ENCODE measurements at places on chromosomes 13 and 19.

- DNase-seq: no peak
Measured at GRCh38 chr19:37928527-37929286, 21.7 kb downstream of the SIPA1L3 start.

GRCh38 chr19:10911579-10912363 is 16.7 kb downstream of the YIPF2 start:
- no peak for DNase-seq

- no peak for DNase-seq
Measured at GRCh38 chr19:10262771-10263170, 8.1 kb upstream of the ICAM1 start.

DNA sequence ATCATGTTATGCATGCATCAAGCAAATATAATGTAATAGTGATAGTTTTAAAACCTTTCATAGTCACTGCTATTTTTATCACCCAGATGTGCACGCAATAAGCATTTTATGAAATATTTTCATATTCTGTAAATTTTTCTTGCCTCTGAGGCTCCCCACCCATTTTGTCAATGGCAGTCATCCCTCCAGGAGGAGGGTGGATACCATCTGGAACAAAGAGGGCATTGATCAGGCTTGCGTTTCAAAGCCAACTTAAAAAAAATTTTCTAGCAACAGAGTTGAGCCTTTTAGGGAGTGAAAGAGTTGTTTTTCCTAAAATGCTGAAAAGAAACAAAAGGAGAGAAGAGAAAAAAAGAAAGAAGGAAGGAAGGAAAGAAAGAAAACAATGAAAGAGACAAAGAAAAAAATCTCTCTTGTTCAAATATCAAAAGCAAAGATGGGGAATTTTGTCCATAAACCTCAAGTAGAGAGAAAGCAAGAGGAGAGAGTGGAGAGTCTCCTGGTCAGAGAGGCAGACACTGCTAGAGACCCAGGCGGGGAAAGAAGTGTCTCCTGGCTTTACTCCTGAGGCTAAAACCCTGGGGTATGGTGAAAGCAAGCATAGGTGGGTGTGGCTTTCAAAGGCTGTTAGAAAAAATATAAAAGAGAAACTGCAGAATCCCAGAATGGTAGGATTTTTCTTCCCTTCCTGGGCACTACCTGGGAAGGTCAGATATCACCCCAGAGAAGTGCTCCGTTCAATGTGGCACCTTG is 63.6 kb upstream of the KLF12 start:
- no peak for DNase-seq

DNA sequence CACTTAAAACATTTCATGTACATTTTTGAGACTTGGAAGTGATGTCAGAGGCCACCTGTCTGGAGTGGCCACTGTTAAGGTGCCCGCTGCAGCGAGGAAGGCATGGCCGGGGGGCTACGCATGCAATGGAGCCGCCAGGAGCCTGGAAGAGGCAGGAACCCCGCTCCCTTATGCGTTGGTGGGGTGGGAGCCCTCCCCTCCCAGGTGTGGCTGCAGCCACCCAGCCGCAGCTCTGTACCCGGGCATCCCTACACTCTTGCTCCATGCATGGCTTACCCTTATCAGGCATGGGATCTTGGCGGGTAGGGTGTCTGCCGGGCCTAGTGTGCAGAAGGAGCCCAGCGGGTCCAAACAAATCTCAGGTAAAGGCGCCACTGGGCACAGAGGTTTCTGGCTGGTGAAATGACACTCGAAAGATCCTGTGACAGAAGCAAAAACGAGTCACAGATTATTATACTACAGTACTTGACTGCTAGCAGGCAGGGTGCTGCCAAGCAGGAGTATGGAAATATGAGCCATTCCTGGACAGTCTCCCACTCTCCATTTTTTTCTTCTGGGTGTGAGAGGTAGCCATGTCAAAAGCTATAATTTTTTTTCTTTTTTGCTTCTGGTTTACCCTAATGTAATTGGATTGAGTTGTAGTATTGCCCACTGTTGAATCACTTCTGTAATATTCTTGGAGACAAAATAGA is 1606.3 kb upstream of the MIR17HG start:
- DNase-seq: no peak

- no peak for DNase-seq
Measured at GRCh38 chr13:49412749-49413148, 31.1 kb downstream of the CAB39L start.

GRCh38 chr13:36445891-36446351 is 13.6 kb downstream of the CCNA1 start:
- no peak for DNase-seq

- DNase-seq: no peak
Measured at GRCh38 chr13:28329395-28330158, 165.4 kb downstream of the FLT1 start.

DNA sequence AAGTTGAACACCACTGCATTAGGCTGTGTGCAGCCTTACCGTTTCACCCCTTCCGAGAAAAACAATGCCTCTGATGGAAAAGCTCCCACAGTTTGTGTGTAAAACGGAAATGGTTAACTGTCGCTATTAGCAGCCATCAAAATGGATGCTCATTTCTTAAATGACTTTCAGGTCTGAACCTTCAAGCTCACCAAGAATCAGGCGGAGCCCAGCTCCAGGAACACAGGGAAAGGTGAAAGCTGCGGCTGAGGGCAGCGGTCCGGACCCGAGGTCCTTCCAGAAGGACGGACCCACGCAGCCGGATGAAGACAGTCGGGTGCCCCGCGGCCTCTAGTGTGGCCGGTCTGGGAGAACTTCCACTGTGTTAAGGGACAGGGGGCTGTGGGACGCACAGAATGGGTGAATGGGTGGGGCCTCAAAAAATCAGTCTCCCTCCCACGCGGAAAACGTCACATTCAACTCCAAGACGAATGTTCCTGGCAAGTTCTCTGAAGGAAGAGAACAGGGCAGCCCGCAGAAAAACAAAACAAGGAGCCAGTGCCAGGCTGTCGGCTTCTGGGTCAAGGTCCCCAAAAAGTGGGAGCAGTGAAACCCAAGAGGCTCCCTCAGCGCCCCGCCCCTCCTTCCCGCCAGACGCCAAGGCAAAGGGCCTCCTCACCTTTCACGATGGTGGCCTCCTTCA is 4.9 kb downstream of the IRS2 start:
- DNase-seq: no peak

DNA sequence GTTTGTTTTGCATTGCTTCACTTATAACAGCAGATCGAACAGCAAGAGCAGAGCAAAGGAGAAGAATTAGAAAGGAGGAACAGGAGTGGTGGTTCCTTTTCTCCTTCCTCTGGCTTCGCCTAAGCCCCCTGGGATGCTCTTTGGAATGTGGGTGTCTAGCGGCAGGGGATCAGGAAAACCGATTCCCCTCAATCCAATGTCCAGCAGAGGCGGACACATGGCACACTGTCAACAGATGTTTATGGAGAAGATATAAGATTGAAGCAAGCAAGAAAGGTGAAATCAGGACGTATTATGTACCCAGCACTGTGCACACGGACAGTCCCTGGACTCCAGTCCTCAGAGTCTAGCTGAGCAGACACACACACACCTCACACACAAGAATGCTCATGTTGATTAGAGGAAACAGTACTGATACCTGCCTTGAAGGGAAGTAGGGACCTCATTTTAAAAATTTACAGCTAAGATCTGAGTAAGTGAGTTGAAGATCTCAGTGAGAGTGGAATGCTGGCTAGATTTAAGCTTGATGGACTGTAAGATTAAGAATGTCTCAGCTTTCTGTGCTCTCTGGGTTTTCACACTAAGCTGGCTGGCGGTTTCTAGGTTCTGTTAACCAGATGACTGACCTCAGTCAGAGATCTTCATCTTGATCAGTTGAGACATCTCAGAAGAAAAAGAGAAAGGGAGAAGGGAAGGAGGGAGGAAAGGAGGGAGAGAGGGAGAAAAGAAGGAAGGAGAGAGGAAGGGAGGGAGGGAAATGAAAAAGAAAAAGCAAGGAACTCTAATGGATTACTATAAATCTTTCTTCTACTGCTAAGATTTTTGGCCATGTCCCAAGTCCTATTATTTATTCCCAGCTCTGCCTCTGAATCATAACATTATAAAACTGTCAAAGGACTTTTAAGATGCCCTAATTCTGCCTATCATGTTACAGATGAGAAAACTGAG is 44.8 kb downstream of the FLT1 start:
- no peak for DNase-seq

DNA sequence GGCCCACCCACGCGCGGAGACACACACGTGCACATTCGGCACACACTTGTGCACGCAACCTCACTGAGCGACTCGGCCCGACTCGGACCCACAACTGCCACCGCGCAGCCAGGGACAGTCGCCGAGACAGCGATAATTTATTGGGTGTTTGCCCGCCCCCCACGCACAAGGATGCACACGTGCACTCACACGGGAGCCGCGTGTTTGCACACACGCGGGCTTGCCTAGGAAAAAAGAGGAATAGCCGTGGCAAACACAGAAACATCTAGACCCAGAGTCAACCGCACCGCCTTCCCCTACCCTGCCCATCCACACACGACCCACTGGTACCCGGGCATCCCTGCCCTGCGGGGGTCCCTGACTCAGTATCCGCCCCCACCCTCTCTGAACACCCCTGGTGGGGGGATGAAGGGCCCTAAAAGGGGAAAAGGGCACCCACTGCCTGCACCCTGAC is 1.1 kb upstream of the SSBP4 start:
- DNase-seq: peak; percentile 50

GRCh38 chr13:51620165-51620983 is 36.1 kb downstream of the WDFY2 start:
- no peak for DNase-seq

DNA sequence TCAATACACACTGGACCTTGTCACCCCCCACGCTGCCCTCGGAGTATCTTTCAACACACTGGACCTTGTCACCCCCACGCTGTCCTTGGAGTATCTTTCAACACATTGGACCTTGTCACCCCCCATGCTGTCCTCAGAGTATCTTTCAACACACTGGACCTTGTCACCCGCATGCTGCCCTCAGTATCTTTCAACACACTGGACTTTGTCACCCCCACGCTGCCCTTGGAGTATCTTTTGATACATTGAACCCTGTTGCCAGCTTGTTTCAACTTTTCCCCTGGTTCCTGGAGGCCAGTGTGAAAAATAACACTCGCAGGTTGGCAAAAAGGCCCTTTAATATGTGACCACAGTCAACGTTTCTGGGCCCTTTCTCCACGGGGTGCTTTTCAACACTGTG is 247.8 kb downstream of the TEX29 start:
- no peak for DNase-seq

- DNase-seq: no peak
Measured at GRCh38 chr13:76792731-76793347, 93.4 kb downstream of the KCTD12 start.

- no peak for DNase-seq
Measured at GRCh38 chr13:99908140-99908803, 63.3 kb downstream of the ZIC5 start.

DNA sequence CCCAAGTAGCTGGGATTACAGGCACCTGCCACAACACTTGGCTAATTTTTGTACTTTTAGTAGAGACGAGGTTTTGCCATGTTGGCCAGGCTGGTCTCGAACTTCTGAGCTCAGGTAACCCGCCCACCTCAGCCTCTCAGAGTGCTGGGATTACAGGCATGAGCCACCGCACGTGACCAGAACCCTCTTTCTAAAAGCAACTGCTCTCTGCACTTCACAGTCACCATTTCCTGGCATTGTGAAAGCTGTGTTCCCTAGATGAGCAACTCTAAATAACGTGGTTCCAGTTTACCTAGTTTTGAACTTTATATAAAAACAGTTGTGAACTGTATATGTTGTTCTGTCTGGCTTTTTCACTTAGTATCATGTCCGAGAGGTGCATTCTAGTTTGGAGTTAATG is 152.9 kb downstream of the SIPA1L3 start:
- DNase-seq: no peak

Data from stimulated activated naive CD8-positive, alpha-beta T cell treated with anti-CD3 and anti-CD28 coated beads, Interleukin-15, amount 100 ng/mL, for 72 hours (primary cell).